CD4-positive, alpha-beta T cell treated with Interferon alpha-2 for 1 hour (primary cell): ENCODE measurements at places on chromosomes 16 and 17.
A peak's percentile ranks its signal among the peaks of the same experiment; 100 is the strongest.

GRCh38 chr16:79769928-79770243, 169.3 kb upstream of the MAF start:
- DNase-seq = no peak

DNA sequence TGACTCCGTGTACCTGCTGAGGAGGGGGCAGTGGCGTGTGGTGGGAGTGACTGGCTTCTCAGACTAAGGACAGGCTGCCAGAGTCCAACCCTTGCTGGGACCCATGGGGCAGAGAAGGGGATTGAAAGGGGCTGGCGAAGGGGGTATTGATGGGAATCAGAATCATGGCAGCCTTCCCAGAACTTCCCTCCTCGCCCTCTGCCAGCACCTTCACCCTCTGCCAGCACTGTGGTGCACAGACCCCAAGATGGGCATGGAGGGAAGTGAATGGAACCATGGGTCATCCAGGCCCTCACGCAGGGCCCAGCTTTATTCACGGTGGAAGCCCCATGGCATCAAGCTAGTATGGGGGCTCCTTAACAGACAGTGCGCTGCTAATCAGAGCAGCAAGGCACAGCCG, 76.8 kb downstream of the IRX5 start:
- no peak for DNase-seq

GRCh38 chr17:66580956-66581391, 253.9 kb upstream of the CACNG5 start:
- no peak for DNase-seq

GRCh38 chr17:42845918-42846593, 1.7 kb downstream of the AOC2 start:
- no peak for DNase-seq

GRCh38 chr16:62149631-62150030, 113.4 kb upstream of the CDH8 start:
- DNase-seq = no peak

- DNase-seq = no peak
These were observed 60.8 kb downstream of the TBC1D16 start for GRCh38 chr17:79974566-79975497.

DNA sequence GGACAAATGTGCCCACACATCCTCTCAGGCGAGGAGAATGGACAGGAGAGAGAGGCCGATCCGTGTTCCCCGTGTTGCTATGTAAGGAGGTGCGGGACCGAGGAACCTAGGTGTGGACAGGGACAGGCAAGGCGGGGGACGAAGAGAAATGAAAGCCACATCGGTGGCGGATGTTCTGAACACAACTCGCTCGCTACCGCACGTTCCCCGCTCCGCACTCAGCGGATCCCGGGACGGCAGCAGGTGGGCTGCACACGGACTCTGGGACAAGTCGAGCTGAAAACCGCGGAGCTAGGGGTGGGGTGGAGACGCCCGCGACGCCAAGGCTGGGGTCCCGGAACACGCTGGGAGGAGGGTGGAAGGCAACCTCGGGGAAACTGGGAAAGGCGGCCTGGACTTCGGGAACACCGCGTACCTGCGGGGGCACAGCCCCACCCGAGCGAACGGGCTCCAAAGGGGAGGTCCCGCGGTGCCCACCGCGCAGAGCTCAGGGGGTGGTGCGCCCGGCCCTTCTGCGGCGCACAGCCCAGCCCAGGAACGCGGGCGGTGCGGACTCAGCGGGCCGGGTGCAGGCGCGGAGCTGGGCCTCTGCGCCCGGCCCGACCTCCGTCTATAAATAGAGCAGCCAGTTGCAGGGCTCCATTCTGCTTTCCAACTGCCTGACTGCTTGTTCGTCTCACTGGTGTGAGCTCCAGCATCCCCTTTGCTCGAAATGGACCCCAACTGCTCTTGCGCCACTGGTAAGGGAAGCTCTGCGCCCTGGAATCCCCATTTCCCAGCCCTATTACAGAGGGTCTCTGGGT, at the start of gene MT1E:
MT1E (plus strand) TSS at position 642 of the 803 bp plus-strand sequence; CDS start at position 713, 71 bp downstream.
- peak; percentile 38 for DNase-seq

- no peak for DNase-seq
These were observed 5.7 kb downstream of the PLD2 start for GRCh38 chr17:4812690-4813089.

DNA sequence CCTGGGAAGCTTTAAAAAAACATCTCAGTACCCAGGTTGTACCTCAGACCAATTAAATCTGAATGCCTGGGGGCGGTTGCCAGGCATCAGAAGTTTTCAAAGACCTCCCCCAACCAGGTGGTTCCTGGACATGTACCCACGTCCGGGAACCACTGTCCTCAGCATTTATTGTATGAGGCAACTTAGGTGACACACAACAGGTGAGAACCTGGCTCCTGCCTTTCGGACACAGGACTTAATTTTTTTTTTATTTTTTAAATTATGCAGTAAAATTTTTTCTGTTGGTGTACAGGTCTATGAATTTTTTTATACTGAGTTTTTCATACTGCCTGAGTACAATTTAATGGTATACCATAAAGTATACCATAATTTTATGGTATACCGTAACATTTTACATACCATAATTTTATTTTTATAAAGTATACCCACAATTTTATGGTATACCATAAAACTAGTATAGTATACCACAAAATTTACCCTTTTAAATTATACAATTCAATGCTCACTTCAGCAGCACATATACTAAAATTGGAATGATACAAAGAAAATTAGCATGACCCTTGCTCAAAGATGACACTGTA, 38.7 kb upstream of the DHX8 start:
- DNase-seq = no peak
